ENCODE measurements at places on chromosomes 6 and 20. TPM values are rescaled to one million over a fixed set of nuclear protein-coding genes. Genes with fewer than 3 reads are reported as not detected.
A peak's percentile ranks its signal among the peaks of the same experiment; 100 is the strongest.

DNA sequence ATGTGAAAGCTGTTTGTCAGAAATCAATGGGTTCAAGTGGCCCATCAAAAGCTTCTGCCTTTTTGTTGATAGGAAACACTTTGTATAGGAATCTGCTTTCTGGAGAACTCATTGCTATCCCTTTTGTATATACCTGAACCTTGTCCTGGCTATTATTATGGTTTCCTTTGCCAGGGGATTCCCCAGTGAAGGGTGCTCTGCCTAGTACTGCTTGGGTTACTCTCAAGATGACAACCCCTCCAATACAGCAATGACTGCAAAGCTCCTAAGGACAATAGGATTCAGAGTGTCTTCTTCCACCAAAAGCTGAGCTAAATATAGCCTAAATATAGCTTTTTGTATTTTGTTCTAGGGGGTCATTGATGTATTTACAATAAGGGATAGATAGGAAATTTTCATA is 54.0 kb upstream of the PTPRK start:
- no peaks in the 10 kb centered on the region for H3K36me3 ChIP-seq
- no peak for DNase-seq
- no peaks in the 10 kb centered on the region for H3K4me1 ChIP-seq
- H3K27me3 ChIP-seq, result no peaks in the 10 kb centered on the region
- H3K27ac ChIP-seq, result no peak overlapping the region

DNA sequence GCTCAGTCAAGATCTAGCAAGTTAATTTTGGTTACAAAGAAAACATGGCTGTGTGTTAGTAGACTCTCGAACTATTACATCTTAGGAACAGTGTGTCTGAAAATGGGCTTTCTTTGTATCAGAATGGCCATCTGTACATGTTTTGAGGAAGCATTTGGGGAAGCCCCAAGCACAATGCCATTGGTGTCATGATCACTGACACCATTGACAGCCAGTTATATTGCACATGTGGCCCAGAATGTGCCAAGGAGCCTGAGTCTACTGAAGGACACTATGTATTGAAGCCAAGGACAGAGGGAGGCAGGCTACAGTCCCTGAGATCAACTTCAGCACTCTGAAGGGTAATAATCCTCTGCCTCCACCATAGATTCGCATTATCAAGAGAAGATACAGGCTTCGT is 12.6 kb upstream of the FAM50B start:
- no peak overlapping the region for H3K4me3 ChIP-seq
- no peaks in the 10 kb centered on the region for H3K36me3 ChIP-seq
- H3K27me3 ChIP-seq, result no peaks in the 10 kb centered on the region
- no peak overlapping the region for H3K27ac ChIP-seq
- no peaks in the 10 kb centered on the region for H3K4me1 ChIP-seq

DNA sequence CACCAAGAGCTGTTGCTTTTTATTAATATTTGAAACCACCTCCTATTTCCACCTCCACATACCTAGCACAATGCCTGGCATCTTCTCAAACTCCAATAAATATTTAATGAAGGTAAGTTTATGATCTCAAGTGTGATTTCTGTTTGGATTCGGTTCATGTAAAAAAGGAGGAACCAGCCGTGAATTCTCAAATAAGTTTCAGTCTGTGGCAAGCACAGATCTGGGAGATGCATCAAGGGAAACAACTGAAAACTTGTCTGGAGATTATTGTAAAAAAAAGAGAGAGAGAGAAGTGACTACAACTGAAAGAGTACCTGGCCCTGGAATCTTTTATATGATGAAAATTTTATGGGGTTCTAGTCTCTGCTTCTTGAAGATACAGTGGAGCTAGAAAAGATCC is 52.8 kb upstream of the PNRC1 start:
- no peak for DNase-seq
- no peak overlapping the region for H3K27ac ChIP-seq
- H3K36me3 ChIP-seq, result no peaks in the 10 kb centered on the region
- no peak overlapping the region for H3K4me3 ChIP-seq
- H3K4me1 ChIP-seq, result no peaks in the 10 kb centered on the region
- H3K27me3 ChIP-seq, result no peaks in the 10 kb centered on the region

GRCh38 chr6:111818539-111819226 is 54.6 kb downstream of the FYN start:
- peaks cover 35% of the 10 kb centered on the region for H3K4me1 ChIP-seq
- no peaks in the 10 kb centered on the region for H3K27me3 ChIP-seq
- no peaks in the 10 kb centered on the region for H3K36me3 ChIP-seq
- peak overlapping the region; percentile 19 for H3K27ac ChIP-seq
- H3K4me3 ChIP-seq, result no peak overlapping the region

- H3K4me1 ChIP-seq, result peaks cover 13% of the 10 kb centered on the region
- no peak overlapping the region for H3K4me3 ChIP-seq
- H3K27me3 ChIP-seq, result no peaks in the 10 kb centered on the region
- H3K36me3 ChIP-seq, result no peaks in the 10 kb centered on the region
Observed at GRCh38 chr20:63748070-63748933, 8.7 kb downstream of the SLC2A4RG start.

DNA sequence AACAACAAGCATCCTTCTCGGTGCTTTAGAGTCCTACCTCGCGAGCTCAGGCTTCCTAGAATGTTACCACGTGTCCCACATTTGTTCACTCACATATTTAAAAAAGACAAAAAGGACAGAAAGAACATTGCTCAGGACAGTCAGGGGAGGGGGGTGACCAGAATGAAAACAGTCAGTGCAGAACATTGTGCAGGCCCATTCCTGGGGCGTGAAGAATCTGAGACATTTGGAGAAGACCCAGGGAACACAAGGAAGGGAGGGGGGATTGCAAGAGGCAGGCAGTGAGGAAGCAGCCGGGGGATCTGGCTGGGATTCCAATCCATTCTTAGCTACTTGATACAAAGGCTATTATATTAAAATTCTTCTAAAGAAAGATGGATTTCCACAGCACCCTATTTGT is 270.4 kb upstream of the CITED2 start:
- no peaks in the 10 kb centered on the region for H3K4me1 ChIP-seq
- no peak overlapping the region for H3K27ac ChIP-seq
- H3K27me3 ChIP-seq, result no peaks in the 10 kb centered on the region
- no peaks in the 10 kb centered on the region for H3K36me3 ChIP-seq

GRCh38 chr6:8243475-8243874 is 141.1 kb upstream of the EEF1E1 start:
- no peaks in the 10 kb centered on the region for H3K27me3 ChIP-seq
- H3K4me1 ChIP-seq, result no peaks in the 10 kb centered on the region
- H3K4me3 ChIP-seq, result no peak overlapping the region
- no peak overlapping the region for H3K27ac ChIP-seq
- DNase-seq, result no peak

GRCh38 chr6:11812951-11813350 is 34.3 kb upstream of the ADTRP start:
- no peaks in the 10 kb centered on the region for H3K4me1 ChIP-seq
- H3K27me3 ChIP-seq, result no peaks in the 10 kb centered on the region
- no peaks in the 10 kb centered on the region for H3K36me3 ChIP-seq
- H3K27ac ChIP-seq, result no peak overlapping the region
- H3K4me3 ChIP-seq, result no peak overlapping the region

GRCh38 chr6:161038229-161039031 is 46.9 kb downstream of the MAP3K4 start:
- H3K4me1 ChIP-seq, result no peaks in the 10 kb centered on the region
- no peaks in the 10 kb centered on the region for H3K27me3 ChIP-seq
- H3K36me3 ChIP-seq, result peaks cover 4% of the 10 kb centered on the region
- no peak overlapping the region for H3K4me3 ChIP-seq
- DNase-seq, result no peak

GRCh38 chr6:90849686-90850085 is 262.8 kb upstream of the MAP3K7 start:
- no peak overlapping the region for H3K27ac ChIP-seq
- H3K36me3 ChIP-seq, result no peaks in the 10 kb centered on the region

GRCh38 chr20:17646209-17646960 is 35.7 kb downstream of the RRBP1 start:
- no peak for DNase-seq
- H3K27ac ChIP-seq, result no peak overlapping the region
- no peaks in the 10 kb centered on the region for H3K4me1 ChIP-seq
- peaks cover 16% of the 10 kb centered on the region for H3K36me3 ChIP-seq

GRCh38 chr6:22828179-22829062 is 259.1 kb downstream of the HDGFL1 start:
- H3K4me1 ChIP-seq, result no peaks in the 10 kb centered on the region
- no peaks in the 10 kb centered on the region for H3K27me3 ChIP-seq
- H3K36me3 ChIP-seq, result no peaks in the 10 kb centered on the region
- H3K4me3 ChIP-seq, result no peak overlapping the region
- no peak overlapping the region for H3K27ac ChIP-seq
- no peak for DNase-seq

- no peaks in the 10 kb centered on the region for H3K27me3 ChIP-seq
- H3K4me1 ChIP-seq, result no peaks in the 10 kb centered on the region
Observed at GRCh38 chr6:25156123-25156522, 123.1 kb upstream of the CARMIL1 start.

GRCh38 chr6:169725125-169726048 is 1.1 kb upstream of the PHF10 start:
- peaks cover 10% of the 10 kb centered on the region for H3K4me1 ChIP-seq
- H3K4me3 ChIP-seq, result peak overlapping the region; percentile 53
- H3K27ac ChIP-seq, result peak overlapping the region; percentile 70
- peak; percentile 42 for DNase-seq
- peaks cover 2% of the 10 kb centered on the region for H3K36me3 ChIP-seq

DNA sequence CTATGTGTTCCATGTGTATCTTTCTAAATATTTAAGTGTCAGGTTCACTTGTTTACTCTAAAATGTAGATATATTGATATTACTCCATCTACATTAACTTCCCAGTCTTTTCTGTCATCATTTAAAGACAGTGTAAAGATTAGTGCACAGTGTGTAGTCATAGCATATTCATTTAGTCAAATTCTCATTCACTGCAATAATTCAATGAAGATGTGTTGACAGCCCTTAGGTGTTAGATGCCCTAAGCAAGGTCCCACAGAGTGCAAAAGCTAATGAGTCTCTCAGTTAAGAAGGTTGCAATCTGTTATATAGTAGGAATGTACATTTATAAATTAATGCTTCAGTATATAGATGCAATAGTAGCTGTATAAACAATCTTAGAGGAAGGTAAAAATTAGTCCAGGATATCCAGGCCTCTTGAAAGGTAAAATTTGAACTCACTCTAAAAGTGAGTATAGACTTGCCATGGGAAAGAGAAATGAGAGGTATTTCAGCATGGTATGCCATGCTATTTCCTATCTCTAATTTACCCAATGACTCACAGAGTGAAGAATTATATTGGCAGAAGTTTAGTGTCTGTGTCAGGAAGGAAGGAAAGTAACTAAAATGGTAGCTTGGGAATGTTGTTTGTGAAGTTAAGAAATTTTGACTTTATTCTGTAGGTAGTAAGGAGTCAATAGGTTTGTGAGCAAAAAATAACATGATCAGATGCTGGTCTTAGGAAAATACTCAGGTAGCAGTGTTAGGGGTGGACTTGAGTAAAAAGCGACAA is 969.9 kb upstream of the CITED2 start:
- no peak overlapping the region for H3K4me3 ChIP-seq
- H3K27ac ChIP-seq, result no peak overlapping the region
- no peaks in the 10 kb centered on the region for H3K27me3 ChIP-seq
- H3K36me3 ChIP-seq, result no peaks in the 10 kb centered on the region

DNA sequence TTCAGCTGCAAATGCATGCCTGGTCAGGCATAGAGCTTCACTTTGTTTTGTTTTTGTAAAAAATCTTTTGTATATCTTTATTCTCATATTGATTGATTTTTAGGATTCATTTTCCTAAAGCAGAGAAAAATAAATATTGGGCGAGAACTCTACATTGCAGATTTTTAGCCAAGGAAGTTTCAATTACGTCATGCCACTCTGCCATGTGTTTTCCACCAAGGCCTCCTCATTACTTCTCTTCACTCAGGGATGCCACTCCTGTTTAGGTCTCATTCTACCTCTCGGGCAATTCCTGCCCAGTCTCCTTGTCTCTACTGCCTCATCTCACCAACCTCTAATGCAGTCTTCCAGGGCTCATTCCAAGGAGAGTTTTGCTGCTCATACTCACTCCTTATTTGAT is 497.3 kb upstream of the SPTLC3 start:
- H3K4me3 ChIP-seq, result no peak overlapping the region
- H3K4me1 ChIP-seq, result no peaks in the 10 kb centered on the region
- H3K27me3 ChIP-seq, result no peaks in the 10 kb centered on the region
- no peaks in the 10 kb centered on the region for H3K36me3 ChIP-seq
- no peak overlapping the region for H3K27ac ChIP-seq

GRCh38 chr6:128139519-128139918 is 238.7 kb upstream of the THEMIS start:
- H3K27me3 ChIP-seq, result no peaks in the 10 kb centered on the region
- DNase-seq, result no peak
- no peaks in the 10 kb centered on the region for H3K4me1 ChIP-seq
- H3K36me3 ChIP-seq, result no peaks in the 10 kb centered on the region

- no peak overlapping the region for H3K27ac ChIP-seq
- DNase-seq, result no peak
- no peaks in the 10 kb centered on the region for H3K27me3 ChIP-seq
- no peaks in the 10 kb centered on the region for H3K36me3 ChIP-seq
Observed at GRCh38 chr20:31851240-31851955, 6.0 kb upstream of the FOXS1 start.

GRCh38 chr6:83065511-83066192 is at the start of gene UBE3D:
UBE3D (minus strand) TSS chr6:83065841; CDS start chr6:83065718, 123 bp downstream.
- H3K36me3 ChIP-seq, result no peaks in the 10 kb centered on the region
- peak; percentile 79 for DNase-seq
- H3K27ac ChIP-seq, result peak within 1 kb of the TSS; percentile 74
- peaks cover 17% of the 10 kb centered on the region for H3K4me1 ChIP-seq
- H3K27me3 ChIP-seq, result no peaks in the 10 kb centered on the region
- H3K4me3 ChIP-seq, result peak within 1 kb of the TSS; percentile 93

GRCh38 chr6:106147476-106147875 is 61.3 kb downstream of the PRDM1 start:
- no peaks in the 10 kb centered on the region for H3K27me3 ChIP-seq
- H3K36me3 ChIP-seq, result no peaks in the 10 kb centered on the region
- H3K4me1 ChIP-seq, result peaks cover 10% of the 10 kb centered on the region

DNA sequence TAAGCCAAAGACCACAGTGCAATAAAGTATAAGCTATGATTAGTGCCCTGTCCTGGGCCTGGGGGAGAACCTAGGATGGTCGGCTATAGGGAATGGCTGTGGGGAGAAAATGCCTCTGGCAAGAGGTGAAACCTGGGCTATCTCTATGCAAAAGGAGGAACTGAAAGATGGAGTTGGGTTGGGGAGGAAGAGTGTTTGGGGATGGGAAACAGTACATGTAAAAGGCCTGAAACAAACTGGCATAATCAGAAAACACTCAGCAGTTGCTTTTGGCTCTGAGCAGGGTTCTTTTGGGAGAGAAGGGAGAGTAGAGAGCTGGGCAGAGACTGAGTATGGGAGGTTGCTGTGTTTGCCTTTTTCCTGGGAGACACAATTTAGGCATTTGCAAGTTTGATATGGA is 31.9 kb upstream of the FUCA2 start:
- peaks cover 46% of the 10 kb centered on the region for H3K4me1 ChIP-seq
- H3K27ac ChIP-seq, result no peak overlapping the region
- no peak for DNase-seq
- no peaks in the 10 kb centered on the region for H3K27me3 ChIP-seq

- no peak for DNase-seq
- no peaks in the 10 kb centered on the region for H3K27me3 ChIP-seq
- H3K4me3 ChIP-seq, result no peak overlapping the region
- H3K27ac ChIP-seq, result no peak overlapping the region
Observed at GRCh38 chr20:29873946-29874345, 1383.5 kb upstream of the DEFB115 start.

Gene SKIC2
- 139 TPM for total RNA-seq

Gene OPN5
- not detected for total RNA-seq

Gene SLC35D3
- not detected for total RNA-seq

Gene LIN28B
- total RNA-seq, result not detected

Gene SAMD10
- 10.6 TPM for total RNA-seq

Gene RBM38
- total RNA-seq, result 70.6 TPM

Gene FAM50B
- 4.3 TPM for total RNA-seq
